ENCODE measurements at places on chromosomes 4 and X.

GRCh38 chr4:166989886-166990285 is 244.4 kb downstream of the SPOCK3 start:
- DNase-seq: no peak

DNA sequence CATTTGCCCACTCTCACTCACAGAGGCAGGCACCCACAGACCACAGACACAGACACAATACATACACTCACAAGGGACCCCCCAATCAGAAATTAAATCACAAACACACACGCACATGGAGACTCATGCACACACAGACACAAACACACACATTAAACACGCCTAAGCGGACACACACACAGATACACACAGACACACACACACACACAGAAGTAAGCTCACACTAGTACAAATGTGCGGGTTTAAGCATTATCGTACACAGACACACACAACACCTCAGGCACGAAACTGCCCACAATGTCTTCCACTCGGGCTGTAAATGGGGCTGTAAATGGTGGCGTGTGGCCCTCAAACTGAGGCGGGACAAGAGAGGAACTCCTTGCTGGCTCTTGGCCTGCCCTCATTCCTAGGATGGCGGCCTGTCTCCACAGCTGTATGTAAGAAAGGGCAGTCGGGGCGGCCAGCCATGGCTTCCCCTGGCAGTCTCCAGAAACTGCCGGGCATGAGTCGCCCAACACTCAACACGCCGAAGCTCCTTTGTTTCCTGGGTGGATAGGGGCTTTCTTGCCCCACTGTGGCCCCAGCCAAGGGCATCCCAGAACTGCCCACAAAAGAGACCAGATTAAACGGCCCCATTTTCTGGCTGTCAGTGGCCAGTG is 53.9 kb downstream of the NBDY start:
- DNase-seq: no peak

DNA sequence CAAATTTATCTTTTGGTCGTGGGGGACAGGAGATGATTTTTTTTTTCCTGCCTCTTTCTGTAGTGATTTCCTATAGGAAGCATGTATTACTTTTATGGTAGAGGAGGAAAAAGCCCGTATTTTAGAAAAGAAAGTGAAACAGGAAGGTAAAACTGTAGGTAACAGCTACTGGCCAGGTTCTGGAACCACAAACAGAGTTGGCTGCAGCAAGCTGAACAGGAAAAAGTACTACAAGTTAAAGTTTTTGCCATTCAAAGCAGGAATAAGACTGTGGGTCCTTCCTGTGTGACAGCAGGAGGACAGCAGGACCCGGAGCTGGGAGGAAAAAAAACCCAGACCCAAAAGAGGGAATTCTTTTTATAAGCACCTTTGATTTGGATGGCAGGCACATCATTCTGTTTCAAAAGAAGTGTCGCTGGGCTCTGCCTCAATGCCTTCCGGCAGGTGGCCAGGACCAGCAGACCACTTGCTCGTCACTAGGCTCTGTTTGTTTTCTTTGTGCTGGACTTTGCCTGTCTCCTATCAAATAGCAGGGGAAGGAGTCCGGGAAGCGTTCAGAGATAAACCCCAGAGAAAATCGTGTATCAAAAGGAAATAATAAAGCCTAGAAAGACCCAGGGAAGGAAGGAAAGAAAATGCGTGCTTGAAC is 277.9 kb downstream of the ADGRA3 start:
- no peak for DNase-seq

- DNase-seq: no peak
Observed at GRCh38 chr4:111234939-111235338, 612.1 kb upstream of the PITX2 start.

GRCh38 chr4:123616951-123617461 is 220.4 kb downstream of the SPRY1 start:
- DNase-seq: no peak

Data from stimulated activated CD4-positive, alpha-beta T cell treated with anti-CD3 and anti-CD28 coated beads, Interleukin-12 subunit alpha, Interleukin-12 subunit beta, amount 100 ng/mL, for 24 hours (primary cell).